D341Med (cell line): ENCODE measurements at places on chromosomes 16 and 17.

DNA sequence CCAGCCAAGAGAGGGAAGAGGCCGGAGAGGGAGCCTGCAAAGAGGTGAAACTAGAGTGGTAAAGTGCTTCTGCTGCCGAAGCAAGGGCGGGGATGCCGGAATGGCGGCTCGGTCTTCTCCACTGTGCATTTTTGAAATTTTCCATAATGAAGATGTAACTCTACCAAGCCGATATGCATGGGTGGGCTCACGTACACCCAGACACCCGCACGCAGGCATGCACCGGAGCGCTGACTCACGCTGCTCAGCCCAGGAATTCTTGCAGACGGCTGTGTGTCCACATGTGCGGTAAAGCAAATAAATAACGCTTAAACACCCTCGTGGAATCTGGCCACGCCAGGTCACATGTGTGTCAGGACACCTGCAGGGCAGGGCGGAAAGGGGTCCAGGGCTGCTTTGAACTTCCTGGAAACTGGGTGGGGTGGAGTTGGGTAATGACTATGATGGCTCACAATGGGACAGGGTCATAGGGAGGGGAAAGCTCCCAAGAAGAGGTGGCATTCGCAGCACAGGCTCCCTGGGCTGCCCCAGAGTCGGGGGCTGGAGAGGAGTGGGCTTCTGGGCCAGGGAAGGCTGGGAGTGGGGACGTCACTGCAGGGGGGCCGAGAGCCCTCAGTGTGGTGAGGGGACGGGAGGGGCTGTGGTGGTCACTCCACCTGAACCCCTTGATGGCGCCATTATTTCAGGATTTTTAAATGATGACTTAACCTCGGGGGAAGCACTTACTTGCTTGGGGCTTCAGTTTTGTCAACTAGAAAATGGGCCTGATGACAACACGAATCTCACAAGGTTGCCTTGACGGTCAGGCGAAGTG, 265.5 kb downstream of the PARN start:
- no peak for DNase-seq

DNA sequence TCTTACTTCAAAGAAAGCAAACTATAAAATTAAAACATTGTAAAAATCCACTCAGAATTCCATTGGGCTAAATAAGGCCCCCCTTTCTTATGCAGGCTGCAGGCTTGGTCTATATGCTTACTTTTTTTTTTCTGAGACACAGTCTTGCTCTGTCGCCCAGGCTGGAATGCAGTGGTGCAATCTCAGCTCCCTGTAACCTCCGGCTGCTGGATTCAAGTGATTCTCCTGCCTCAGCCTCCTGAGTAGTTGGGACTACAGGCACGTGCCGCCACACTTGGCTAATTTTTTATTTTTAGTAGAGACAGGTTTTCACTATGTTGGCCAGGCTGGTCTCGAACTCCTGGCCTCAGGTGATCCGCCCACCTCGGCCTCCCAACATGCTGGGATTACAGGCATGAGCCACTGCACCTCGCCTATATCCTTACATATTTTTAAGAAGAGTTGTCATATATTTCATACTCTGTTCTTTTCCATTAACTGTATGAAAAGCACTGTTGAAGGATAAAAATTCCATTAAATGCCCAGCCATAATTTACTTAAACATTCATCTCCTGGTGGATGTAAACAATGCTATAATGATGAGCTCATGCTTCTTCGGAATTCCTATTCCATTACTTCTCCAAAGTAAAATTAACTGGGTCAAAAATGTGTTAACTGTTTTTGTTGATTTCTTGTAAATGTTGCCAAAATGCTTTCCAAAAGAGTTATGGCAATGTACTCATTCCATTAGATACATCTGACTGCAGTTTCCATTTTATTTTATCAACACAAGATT, 17.8 kb downstream of the SNN start:
- no peak for DNase-seq

GRCh38 chr16:77916111-77916510, 106.2 kb upstream of the CLEC3A start:
- no peak for DNase-seq

DNA sequence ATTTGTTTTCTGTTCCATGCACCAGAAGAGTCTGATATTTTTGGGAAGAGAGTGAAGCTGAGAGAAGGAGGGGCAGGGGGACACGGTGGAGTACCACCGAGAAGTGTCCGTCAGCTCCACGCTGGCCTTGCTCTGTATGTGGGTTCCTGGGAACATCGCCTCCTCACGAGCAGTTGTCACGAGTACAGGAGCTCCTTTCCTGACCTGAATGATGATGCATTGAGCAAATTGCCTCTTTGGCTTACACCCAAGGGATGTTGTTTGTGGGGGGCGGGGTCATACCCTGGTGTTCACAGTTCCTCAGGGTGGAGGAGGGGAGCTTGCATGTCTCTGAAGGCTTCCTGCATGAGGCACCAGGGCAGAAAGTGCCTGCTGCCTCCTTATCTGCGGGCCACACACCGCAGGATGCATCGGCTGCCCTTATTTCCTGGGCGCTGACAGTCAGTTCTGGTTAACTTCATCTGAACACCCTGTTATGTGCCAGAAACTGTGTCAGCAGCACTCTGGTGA, 36.2 kb downstream of the RGS9 start:
- DNase-seq, result no peak

GRCh38 chr17:51441431-51441830, 181.1 kb downstream of the UTP18 start:
- DNase-seq, result no peak

- DNase-seq, result no peak
These were observed 114.3 kb downstream of the ABCC1 start for GRCh38 chr16:16063683-16064082.

GRCh38 chr16:4263504-4264436, 9.1 kb downstream of the TFAP4 start:
- peak; percentile 65 for DNase-seq

DNA sequence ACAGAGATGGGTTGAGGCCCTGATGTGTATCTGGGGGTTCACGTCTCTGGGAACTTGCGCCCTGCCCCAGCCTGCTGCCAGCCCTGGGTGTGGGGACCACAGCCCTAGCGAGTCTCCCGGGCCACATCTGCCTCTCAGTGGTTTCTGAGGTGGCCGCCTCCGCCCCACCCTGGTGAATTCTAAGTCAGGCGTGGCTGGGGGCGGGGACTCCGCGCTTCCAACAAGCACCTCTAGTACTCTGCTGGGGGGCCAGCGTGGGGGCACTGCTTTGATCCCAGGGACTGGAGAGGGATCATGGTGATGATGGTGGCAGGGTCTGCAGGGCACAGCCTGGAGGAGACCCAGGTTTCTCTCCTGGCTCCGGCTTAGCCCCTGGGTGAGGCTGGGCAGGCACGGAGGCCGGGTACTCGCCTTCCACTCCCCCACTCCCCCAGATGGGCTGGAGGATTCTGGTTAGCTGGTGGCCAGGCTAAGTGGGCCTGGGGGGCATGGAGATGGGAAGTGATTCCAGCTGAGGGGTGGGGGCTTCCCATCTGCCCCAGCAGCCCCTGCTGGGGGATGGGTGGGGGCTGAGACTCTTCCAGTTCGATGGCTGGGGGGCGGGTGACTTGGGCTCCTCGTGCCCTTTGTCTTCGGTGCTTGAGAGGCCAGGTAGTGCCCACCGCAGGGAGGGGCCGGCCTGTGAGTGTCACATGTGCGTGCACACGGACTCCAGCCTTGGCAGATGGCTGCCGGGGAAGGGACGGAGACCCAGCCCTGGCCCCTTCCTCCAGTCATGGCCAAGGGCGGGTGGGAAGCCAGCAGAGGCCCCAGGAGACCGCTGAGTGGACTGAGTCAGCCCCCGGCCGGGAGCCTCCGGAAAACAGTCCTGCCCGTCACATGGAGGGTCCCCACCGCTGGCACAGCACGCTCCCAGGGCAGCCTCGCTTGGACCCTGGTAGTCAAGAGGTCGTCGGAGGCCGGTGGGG, 3.9 kb downstream of the GLIS2 start:
- no peak for DNase-seq

- no peak for DNase-seq
These were observed 11.0 kb downstream of the GPRC5C start for GRCh38 chr17:74442670-74443515.

GRCh38 chr17:69450918-69451317, 36.4 kb downstream of the MAP2K6 start:
- no peak for DNase-seq

DNA sequence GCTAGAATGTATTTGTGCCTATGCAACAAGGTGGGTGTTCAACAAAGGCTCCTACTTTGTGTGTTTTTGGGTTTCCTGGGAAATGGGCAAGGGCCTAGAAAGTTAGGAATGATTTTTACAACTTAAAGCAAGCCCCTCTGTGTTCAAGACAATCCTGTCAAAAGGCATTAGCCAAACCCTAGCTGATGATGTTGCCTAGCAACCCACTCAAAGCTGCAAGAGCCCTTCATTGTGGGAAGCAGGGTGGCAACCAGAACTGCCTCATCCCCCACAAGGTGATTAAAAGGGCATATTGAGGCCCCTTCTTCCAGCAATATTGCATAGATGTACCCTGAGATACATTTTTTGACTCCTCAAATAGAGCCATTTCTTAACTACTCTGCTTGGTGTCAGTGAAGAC, 16.0 kb upstream of the RASL10B start:
- peak; percentile 62 for DNase-seq

GRCh38 chr16:50395763-50396710, 27.2 kb upstream of the BRD7 start:
- no peak for DNase-seq

DNA sequence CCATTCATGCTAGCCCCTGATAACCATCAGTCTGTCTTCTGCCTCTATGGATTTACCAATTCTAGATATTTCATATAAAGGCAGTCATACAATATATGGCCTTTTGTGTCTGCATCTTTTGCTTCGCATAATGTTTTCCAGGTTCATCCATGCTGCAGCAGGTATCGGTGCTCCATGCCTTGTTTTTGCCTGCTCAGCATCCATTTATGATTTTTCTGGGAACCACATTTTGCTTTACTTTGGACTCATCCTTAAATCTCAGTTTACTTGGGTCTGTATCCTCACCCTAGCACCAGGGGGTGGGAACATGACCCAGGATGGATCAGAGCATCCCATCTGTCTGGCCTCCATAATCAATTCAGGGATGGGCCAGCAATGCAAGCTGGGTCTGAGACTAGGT, 325.7 kb downstream of the XYLT1 start:
- DNase-seq, result no peak

GRCh38 chr16:84260766-84261554, 21.1 kb upstream of the KCNG4 start:
- no peak for DNase-seq

DNA sequence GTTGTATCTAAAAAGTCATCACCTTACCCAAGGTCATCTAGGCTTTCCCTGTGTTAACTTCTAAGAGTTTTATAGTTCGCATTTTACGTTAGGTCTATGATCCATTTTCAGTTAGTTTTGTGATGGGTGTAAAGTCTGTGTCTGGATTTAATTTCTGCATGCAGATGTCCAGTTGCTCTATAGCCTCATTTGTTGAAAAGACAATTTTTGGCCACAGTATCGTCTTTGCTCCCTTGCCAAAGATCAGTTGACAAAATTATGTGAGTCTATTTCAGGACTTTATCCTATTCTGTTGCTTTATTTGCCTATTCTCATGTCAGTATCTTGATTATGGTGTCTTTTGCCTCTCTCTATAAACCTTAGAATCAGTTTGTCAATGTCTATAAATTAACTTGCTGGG, 85.1 kb downstream of the METRNL start:
- no peak for DNase-seq

DNA sequence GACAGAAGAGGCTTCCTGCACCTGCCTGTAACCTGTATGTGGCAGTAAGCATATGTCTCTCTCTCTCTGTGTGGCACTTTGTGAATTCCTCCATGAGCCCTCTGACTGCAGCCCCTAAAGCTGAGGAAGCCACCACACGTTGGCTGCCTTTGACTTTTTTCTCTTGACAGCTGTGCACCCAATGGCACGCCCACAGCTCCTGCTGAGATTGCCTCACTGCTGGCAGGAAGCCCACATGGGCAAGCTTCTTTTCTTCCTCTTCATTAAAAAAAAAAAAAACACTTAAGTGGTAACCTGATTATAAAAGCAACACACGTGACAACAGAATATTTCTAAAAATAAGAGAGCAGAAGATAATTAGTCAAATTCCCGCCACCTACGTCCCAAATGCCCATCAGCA, 34.0 kb upstream of the PIRT start:
- DNase-seq, result no peak

DNA sequence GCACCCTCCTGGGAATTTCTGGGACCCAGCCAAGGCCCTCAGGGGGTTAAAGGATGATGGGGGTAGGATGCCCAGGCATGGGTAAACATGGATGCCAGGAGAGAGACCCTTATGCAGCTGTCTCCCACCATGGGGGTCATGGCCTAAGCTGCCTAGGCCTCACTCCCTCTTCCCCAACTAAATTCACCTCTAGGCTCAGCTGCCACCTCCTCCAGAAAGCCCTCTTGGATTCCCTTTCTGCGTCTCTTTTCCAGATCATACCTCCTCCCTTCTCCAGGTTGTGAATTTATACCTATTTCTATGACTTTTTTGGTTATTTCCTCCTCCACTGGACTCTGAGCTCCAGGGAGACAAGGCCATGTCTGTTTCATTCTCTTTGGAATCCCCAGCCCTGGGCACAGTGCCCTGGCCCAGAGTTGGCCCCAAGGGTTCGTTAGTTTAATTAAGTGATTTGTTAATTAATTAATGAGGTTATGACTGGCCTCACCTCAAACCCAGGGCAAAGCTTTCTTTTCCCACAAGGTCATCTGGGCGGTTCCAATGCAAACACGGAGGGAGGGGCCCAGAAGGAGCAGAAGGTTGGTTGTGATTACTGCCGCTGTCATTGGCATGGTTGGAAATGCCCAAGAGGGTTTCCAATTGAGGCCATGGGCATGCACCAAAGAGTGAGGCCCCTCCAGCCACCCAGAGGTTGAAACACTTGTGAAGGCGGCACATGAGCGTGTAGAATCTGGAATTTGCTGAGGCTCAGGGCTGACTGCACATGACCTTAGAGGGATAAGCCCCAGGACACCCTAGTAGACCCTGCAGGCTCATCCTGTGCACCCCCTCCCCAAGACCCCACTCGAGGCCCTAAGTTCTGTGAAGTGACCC, 6.9 kb upstream of the KRT17 start:
- no peak for DNase-seq

DNA sequence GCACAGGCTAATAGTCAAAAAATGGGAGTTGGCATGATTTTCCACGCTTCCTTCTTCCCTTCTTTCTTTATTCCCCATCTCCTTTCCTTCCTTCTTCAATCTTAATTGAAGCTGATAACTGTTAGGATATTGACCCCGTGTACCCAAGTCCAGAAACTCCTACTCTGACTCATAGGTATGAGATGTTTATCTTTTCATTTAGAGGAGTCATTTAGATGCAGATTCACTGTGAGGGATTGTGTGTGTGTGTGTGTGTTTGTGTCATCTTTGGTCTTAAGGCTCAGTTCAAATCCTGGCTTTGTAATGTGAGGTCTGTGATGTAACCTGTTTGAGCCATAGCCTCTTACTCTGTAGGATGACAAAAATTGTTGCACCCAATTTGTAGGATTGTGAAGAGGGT, 332.0 kb upstream of the MAF start:
- DNase-seq, result no peak

- DNase-seq, result no peak
These were observed 25.2 kb upstream of the TNS4 start for GRCh38 chr17:40526668-40527067.
